Retina (tissue), 1 donor: ENCODE measurements at places on chromosomes 13 and 19.

DNA sequence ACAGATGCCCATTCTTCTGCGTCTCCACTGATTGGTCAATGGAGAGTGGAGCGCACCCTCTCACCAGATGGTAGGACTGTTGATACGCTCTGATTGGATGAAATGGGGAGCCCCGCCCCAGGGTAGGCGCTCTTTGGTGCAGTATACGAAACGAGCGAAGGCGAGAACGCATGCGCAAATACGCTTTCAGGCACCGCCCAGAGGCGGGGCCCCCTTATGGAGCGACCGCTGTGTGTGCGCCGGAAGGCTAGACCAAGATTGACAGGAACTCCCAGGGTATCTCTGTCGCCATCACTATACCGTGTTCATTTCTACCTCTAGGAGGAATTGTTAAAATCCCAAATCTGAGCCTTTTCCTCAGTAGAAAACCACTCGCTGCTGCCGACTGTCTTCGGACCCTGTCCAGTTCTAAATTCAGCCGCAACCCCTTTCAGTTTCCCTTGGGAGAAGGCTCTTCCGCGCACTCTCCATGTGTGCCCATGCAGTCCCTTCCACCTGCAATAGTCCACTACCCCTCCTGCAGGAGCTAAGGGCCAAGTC is 720 bp upstream of the HNRNPL start:
- no peak for DNase-seq

DNA sequence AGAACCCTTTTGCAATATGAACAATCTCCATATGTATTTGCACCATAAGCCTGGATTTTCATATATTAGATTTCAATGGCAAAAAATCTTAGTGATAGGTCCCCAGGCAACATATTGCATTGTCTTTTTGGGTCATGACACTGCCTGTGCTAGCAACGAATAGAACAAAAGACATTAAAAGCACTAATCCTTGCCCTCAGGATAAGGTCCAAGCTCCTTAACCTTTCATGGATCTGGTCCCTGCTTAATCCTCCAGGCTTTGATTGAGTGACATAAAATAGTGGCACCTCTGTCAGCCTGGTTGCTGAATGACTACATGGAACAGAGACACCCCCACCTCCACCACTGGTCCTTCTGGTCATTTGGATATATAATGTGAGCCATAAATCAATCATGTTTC is 134.4 kb downstream of the RBM26 start:
- no peak for DNase-seq

- no peak for DNase-seq
Measured at GRCh38 chr13:96780105-96780504, 214.2 kb downstream of the OXGR1 start.

DNA sequence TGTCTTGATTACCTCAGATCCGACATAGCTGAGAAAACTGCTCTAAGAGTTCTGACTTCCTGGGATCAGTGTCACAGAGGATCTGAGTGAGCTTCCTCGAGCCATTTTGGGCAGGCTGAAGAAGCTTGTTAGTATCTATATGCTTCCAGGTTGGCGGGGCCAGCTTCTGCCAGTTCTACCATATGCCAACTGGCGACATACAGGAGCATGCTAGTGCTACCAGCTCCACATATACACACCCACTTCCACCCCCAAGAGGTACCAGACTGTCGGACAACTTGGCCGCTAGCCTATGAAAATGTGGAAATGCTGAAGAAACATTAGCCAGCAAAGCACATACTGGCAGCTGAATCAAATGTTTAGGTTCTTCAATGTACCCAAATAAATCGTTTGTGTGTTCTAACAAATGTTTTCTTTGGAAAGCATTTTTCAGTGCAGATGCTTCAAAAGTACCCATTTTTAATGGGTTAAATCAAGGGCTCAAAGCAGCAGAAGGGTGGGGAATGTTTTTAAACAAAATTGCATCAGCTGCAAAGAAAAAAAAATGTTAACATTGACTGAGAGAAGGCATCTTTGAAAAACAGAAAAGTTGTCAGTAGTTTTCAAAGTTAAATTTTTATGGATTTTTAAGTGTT is 163.7 kb downstream of the KLF12 start:
- no peak for DNase-seq

- no peak for DNase-seq
Measured at GRCh38 chr13:94558716-94559115, 37.2 kb downstream of the TGDS start.

GRCh38 chr13:111339366-111340143 is 19.1 kb downstream of the TEX29 start:
- DNase-seq, result no peak

GRCh38 chr19:2358548-2359173 is 1.4 kb upstream of the TMPRSS9 start:
- DNase-seq, result no peak

DNA sequence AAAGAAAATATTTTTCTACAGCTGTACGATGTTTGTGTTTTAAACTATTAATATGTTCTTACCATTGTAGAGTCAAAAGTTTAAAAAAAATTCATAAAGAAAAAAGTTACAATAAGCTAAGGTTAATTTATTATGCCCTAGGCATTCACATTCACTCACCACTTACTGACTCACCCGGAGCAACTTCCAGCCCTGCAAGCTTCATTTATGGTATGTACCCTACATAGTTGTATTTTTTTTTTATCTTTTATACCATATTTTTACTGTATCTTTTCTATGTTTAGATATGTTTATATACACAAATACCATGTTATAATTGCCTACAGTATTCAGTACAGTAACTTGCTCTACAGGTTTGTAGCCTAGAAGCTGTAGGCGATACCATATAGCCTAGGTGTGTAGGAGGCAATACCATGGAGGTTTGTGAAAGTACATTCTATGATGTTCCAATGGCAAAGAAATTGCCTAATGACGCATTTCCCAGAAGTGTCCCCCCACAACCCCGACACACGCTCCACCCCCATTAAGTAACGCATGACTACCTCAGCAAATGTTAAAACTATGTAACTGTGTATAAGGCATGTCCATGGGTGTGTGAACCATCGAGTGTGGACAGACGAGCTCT is 60.4 kb downstream of the SLITRK6 start:
- no peak for DNase-seq

- no peak for DNase-seq
Measured at GRCh38 chr19:19226204-19226603, 14.4 kb downstream of the NCAN start.

DNA sequence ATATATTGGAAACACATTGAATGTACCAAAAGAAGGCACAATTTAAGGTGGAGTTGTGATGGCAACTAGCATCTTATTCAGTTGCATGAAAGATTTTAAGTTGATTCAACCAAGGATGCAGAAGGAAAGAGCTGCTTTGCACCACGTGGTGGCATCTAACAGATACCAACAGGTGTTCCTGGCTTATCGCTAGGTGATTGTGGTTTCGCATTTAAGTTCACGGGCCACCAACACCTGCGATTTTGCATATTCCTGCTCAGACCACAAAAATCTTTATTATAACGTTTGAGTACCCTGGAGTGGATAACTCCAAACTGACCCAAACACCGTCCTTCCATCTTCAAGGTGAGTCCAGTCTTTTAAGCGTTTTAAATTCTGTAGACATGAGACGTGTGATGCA is 45.3 kb downstream of the RGCC start:
- DNase-seq, result no peak

GRCh38 chr13:44159633-44160279 is 213.9 kb upstream of the SERP2 start:
- no peak for DNase-seq

- DNase-seq, result no peak
Measured at GRCh38 chr13:43088093-43088511, 64.7 kb downstream of the DNAJC15 start.

- peak; percentile 47 for DNase-seq
Measured at GRCh38 chr19:42068756-42069571, 1.0 kb downstream of the GRIK5 start.

DNA sequence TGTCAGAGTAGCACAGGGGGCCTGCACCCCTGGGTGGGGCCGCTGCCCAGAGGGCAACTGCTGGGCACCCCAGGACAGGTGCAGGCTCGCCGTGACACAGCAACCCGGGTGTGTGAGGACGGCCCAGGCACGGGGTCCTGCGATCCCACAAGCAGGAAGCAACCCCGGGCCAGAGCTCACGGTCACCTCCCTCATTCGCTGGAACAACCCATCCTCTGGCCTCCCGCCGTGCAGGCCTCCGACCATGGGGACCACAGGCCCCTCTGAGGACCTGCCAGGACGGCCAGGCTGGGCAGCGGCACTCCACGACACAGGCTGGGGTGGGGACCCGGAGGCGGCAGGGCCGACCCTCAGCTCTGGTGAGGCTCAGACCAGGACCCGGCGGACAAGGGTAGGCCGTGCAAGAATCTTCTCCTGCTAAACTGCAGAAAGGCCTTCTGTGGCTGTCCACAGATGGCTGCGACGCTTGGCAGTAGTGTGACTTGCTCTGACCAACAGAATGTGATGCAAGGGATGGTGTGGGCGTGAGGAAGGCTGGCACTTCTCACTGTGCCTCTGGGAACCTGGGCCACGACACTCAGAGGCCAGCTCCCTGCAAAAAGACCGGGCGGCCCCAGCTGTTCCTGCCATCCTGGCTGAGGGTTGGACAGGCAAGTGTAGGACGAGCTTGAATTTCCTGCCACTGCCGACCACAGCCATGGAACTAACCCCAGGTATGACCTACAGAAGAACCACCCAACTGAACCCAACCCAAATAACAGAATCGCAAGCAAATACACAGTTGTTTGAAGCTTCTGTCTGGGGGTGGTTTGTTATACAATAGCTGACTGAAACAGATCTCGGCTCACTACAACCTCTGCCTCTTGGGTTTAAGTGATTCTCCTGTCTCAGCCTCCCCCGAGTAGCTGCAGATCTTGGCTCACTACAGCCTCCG is 26.5 kb downstream of the PIP5K1C start:
- no peak for DNase-seq

- DNase-seq, result no peak
Measured at GRCh38 chr19:45613926-45614725, 12.1 kb upstream of the GPR4 start.

GRCh38 chr13:44934724-44935123 is 54.5 kb downstream of the NUFIP1 start:
- no peak for DNase-seq

DNA sequence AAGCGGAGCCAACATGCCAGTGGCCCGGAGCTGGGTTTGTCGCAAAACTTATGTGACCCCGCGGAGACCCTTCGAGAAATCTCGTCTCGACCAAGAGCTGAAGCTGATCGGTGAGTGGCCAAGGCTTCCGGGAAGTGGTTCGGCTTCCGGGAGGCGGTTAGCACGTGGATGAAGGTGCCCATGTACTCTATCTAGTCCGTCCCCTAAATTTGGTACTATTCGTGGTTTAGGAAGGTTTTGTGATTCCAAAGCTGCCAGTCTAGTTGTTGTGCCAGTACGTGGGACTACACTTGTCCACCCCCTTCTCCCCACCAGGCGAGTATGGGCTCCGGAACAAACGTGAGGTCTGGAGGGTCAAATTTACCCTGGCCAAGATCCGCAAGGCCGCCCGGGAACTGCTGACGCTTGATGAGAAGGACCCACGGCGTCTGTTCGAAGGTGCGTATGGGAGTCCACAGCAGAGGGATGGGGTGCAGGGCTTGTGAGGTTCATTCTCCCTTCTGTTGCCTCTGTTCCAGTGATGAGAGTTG is 579 bp downstream of the RPS9 start:
- no peak for DNase-seq

DNA sequence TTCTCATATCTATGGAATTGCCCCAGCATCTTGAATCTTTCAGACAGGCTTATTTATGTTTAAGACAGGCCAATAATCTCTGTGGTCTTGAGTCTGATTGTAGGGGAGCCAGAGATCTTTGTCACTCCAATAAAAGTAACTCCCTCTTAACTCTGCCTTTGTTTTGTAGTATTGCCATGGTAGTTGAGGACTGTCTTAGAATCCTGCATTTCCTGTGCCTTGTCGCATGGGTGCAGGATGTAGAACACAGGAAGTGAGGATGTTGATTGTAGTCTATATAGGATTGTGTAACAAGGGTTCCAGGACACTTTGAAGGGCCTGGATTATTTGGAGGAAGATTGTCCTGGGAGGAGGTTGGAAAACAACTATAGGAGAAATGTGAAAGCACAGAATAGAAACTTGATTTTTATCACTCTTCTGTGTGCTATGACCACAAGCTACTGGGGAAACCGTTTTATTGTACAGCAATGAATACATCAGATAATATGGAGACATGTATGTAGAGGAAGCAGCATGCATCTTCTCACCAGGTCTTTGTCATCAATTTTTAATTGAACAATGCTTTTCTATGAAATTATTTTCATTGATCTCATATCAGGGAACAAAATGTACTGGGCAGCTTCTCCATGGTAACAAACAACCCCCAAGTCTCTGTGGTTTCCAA is 411.7 kb downstream of the FGF9 start:
- DNase-seq, result no peak

DNA sequence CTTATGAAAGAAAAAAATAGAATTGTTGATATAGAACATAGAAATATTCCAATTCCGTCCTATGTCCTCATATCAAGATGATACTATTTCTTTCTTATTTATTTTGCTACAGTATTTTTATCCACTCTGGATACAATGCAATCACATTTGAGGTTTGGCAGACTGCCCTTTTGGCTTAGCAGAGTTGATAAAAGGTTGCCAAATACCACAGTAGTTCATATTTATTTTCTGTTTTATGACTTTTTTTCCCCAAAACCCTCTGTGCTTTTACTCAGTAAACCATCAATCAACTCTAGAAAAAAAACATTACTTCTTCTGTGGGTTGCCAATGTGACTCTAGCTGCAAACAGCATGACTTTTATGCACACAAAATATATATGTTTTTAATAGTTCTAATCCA is 424.5 kb downstream of the PCDH9 start:
- no peak for DNase-seq

DNA sequence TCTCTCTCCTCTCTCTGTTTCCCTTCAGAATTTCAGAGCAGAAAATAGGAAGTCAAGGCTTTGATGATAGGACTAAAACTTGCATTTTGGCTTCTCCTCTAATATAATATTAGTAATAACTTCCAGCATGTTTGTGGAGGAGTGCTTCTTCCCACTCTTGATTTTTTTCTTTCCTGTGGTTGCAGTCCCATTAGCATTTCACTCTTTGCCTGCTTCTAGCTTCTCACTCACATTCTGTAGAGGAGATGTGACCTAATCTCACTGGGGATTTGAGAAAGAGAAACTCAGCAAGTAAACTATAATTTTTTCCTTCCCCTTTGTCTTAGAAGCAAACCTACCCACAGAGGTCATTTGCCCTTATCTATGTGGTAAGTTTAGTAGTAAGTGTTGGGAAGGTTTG is 169.4 kb upstream of the HTR2A start:
- no peak for DNase-seq

DNA sequence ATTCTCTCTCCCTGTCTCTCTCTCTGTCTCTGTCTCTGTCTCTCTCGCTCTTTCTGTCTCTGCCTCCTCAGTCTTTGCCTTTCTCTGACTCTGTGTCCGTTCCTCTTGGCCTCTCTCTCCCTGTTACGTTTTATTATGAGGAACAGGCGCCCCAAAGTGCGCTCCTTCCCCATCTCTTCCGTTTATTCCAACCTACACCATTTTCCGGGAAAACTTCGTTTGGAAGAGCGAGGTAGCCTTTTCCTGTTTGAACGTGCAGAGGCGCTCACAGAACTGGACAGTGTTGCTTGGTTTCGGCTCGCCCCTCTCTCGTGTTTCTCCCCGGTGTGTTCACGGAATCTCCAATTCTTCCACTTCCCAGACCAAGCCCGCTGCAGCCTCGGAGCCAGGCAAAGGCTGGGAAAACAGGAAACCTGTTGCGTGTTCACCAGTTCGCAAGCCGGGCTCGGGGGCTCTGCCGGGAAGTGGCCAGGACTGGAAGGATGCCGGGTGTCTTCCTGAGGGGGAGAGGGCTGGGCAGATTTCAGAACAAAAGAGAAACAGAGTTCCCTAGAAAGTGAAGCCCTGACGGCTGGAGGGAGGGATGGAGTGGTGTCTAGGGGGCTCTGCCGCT is 605 bp downstream of the TMEM255B start:
- DNase-seq, result peak; percentile 78

GRCh38 chr19:48716562-48717291 is 2.8 kb downstream of the MAMSTR start:
- DNase-seq, result peak; percentile 79
